ENCODE measurements at places on chromosomes 16 and 17. TPM values are rescaled to one million over a fixed set of nuclear protein-coding genes. Genes with fewer than 3 reads are reported as not detected.

Gene TMEM88
- total RNA-seq, result not detected

Gene CDH3
- total RNA-seq, result 192 TPM

Gene ZC3H18
- total RNA-seq, result 15.4 TPM

Gene TOB1
- 33.5 TPM for total RNA-seq

Gene CUEDC1
- total RNA-seq, result 23.9 TPM

- no peak overlapping the region for H3K4me3 ChIP-seq
- peaks cover 88% of the 10 kb centered on the region for H3K36me3 ChIP-seq
- no peaks in the 10 kb centered on the region for H3K27me3 ChIP-seq
- H3K4me1 ChIP-seq, result peaks cover 11% of the 10 kb centered on the region
Observed at GRCh38 chr17:59399914-59400313, 68.5 kb downstream of the YPEL2 start.

- no peaks in the 10 kb centered on the region for H3K4me1 ChIP-seq
- H3K36me3 ChIP-seq, result no peaks in the 10 kb centered on the region
- H3K27ac ChIP-seq, result no peak overlapping the region
- no peak for DNase-seq
- no peak overlapping the region for H3K4me3 ChIP-seq
- no peaks in the 10 kb centered on the region for H3K27me3 ChIP-seq
Observed at GRCh38 chr17:33387406-33387805, 94.3 kb upstream of the ASIC2 start.

GRCh38 chr17:29619251-29619650 is 3.5 kb downstream of the CORO6 start:
- no peak overlapping the region for H3K4me3 ChIP-seq
- no peak overlapping the region for H3K27ac ChIP-seq
- H3K36me3 ChIP-seq, result no peaks in the 10 kb centered on the region
- H3K27me3 ChIP-seq, result no peaks in the 10 kb centered on the region

DNA sequence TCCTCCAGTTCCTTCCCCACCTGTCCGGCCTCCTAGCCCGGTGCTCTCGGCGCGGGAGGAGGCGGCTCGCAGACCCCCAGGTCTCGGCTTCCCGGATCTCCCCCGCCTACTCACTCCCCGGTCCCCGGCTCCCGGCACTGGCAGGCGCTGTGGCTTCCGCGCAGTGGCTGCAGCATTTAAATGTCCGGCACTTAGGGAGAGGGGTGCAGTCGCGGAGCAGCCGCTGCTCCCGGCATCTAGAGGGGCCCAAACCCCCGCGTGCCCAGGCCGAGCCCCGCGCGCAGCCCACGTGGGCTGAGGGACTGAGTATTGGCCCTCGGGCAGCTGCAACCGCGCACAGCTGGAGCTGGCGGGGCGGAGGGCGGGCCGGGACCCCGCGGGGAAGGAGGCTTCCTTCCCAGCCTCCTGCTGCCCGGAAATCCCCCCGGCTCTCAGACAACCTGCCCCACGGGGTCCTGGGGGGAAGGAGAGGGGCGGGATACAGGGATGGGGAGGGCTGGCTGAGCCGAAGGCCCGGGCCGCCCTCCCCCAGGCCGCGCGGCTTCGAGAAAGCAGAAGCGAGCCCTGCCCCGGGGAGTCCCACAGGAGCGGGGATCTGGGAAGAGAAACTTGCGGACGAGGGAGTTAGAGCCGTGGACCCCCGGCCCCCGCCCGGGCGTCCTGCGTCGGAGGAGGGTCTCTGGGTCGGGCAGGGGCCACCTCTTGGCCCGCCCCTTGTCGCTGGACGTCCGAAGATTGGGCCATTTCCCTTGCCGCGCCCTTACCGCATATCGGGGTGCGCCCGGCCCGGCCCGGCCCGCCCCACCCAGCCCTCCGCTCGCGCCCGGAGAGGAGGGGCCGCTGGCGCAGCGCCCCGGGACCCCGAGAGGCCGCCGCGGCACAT is at the start of gene MMP25:
Gene MMP25 (plus strand): TSS at position 804 of the 883 bp plus-strand sequence. CDS start 357 bp downstream, outside the sequence.
- peaks cover 100% of the 10 kb centered on the region for H3K27me3 ChIP-seq
- H3K36me3 ChIP-seq, result no peaks in the 10 kb centered on the region
- peak within 1 kb of the TSS; percentile 23 for H3K27ac ChIP-seq

Measured in esophagus squamous epithelium (tissue), 5 donors.